Right ventricle myocardium inferior (tissue), 1 donor: ENCODE measurements at places on chromosomes 7 and 10.

GRCh38 chr7:122677149-122677548 is 21.8 kb downstream of the RNF133 start:
- no peak for DNase-seq

DNA sequence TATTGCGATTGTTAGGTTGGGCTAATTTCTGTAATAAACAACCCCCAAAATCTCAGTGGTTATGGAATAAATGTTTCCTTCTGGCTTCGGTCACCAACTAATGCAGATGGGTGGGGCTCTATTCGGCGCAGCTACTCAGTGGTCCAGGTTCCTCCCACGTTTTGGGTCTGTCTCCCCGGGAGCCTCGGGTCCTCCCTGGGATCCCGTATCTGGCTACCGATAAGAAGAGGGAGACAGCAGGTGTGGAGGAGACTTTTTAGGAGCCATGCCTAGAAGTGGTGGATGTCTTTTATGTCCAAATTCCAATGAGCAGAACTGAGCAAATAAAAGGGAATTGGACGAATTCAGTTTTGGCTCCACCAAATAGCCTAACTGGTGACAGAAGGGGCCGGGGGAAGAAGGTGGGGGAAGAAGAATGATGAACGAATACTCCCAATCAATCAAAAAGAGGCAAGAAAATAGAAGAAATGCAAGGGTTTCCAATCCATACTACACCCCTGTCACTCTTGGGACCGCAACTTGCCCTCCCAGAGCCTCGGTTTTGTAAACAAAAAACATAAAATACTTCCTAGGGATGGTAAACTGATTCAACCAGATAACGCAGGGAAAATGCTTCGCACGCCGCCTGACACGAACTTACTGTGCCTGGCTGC is 498 bp upstream of the C10orf53 start:
- DNase-seq: no peak

GRCh38 chr7:964401-965231 is 10.1 kb upstream of the ADAP1 start:
- no peak for DNase-seq

GRCh38 chr10:86829472-86829871 is 73.1 kb downstream of the BMPR1A start:
- DNase-seq: no peak

- no peak for DNase-seq
Observed at GRCh38 chr7:141430455-141431139, 120.6 kb upstream of the AGK start.

DNA sequence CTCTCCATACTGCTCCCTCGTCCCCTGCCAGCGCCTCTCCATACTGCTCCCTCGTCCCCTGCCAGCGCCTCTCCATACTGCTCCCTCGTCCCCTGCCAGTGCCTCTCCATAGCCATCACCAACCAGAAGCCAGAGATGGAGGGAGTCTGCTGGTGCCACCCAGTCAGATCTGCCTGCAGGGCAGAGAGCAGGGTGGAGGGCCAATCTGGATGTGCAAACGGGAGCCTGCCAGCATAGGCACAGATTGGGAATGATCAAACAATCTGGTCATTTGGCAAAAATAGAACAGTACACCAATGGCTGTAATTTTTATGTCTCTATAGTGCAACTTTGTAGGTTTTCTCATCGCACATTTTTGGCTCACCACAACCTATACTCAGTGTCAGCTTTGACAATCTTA is 76.9 kb upstream of the LRRC4 start:
- DNase-seq: no peak

DNA sequence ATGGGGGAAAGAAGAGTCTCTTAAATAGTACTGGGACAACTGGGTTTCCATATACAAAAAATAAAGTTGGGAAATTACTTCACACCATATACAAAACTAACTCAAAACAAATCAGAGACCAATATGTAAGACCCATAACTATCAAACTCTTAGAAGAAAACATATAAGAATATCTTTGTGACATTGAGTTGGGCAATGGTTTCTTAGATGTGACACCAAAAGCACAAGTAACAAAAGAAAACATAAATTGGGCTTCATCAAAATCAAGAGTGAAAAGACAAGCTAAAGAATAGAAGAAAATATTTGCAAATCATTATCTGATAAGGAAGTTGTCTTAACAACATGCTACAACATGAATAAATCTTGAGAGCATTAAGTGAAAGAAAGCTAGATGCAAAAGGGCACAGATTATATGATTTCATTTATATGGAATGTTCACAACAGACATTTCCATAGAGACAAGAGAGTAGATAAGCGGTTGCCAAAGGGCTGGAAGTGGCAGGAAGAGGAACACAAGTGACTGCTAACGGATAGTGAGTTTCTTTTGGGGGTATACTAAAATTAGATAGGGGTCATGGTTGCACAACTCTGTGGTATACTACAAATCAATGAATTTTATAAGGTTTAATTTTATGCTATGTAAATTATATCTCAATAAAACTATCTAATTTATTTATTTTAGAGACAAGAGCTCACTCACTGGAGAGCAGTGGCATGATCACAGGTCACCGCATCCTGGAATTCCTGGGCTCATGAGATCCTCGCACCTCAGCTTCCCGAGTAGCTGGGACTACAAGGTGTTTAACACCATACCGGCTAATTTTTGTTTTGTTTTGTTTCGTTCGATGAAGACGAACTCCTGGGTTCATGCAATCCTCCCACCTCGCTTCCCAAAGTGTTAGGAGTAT is 35.4 kb downstream of the JMJD1C start:
- no peak for DNase-seq

- no peak for DNase-seq
Observed at GRCh38 chr10:122655524-122656307, 43.9 kb downstream of the C10orf120 start.

DNA sequence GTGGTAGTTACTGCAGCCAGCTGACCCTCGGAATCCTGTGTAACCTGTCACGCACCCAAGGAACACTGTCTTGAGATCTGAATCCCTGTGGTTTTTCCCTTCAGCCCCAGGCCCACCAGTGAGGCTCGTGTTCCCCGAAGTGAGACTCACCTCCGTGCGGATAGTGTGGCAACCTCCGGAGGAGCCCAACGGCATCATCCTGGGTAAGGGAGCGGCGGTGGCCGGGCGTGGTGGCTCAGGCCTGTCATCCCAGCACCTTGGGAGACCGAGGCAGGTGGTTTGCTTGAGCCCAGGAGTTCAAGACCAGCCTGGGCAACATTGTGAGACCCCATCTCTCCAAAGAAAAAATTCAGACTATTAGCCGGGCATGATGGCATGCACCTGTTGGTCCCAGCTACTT is 549.9 kb upstream of the FOXK1 start:
- no peak for DNase-seq

DNA sequence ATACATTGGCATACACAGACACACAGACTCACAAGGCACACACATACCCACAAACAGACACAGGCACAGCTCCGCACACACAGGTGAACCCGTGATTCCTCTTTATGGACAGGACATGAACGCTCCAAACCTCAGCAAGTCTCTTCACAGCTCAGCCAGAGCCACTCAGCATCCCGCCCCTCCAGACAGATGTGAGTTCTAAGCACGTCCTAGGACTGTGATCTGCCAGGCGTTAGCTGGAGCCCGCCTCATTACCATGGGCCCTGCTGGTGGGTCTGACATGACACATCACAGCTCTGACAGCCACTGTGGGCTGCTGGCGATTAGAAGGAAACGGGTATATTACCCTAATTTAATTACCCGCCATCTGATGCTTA is 176.7 kb upstream of the PPP2R2D start:
- no peak for DNase-seq

DNA sequence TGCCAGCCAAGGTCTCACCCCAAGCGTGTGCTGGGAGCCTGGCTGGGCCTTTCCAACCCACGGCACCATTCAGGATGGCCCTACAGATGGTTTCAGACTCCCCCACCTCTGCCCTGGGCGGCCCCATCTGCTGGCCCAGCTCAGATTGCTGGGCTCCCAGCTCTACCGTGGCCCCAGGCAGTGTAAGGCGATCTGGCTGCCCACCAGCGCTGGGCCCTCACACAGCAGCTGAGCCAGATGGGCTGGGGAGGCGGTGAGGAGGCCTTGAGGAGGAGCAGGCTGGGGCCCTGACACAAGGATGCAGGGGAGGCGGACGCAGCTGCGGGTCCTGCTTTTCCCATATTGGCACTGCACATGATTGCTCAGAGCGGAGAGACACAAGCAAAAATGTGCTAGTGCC is 162.8 kb downstream of the NRF1 start:
- no peak for DNase-seq

- DNase-seq: no peak
Observed at GRCh38 chr10:127303105-127303504, 106.7 kb upstream of the INSYN2A start.

DNA sequence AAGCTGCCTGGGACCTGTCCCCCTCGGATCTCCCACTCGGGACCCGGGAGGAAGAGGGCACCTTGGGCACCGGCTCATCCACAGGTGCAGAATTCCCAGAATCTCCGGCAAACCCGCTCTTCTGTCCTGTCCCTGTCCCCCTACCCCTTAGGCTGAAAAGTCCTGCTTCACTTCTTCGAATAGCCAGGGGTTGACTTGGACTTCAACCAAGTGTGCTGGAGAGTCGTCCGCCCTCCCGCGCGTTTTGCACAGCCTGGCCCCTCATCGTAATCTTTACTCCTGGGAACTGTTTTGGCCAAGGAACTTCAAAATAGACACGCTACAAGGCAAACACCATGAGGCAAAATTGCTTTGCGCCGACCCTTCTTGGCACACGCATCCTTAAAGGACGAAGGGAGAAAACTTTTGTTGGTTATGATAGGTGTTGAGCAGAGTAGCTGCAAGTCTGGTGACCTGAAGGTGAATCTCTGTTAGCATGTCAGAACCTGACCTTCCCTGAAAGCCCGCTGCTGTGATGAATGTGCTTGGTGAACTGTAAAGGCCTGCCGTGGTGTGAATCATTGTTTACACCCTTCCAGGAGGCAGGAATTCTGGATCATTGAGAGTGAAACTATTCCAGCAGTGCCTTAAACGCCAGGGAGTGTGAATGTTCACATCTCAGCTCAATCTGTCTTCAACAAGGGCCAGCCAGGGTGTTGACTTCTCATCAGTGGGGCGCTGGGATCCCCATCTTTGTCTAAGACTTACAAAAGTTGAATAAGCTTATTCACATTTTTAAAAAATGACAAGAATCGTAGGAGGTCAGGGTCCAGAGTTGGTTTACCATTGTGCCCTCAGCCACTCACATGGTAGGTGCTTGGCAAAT is 589 bp upstream of the RAPGEF5 start:
- DNase-seq: no peak

DNA sequence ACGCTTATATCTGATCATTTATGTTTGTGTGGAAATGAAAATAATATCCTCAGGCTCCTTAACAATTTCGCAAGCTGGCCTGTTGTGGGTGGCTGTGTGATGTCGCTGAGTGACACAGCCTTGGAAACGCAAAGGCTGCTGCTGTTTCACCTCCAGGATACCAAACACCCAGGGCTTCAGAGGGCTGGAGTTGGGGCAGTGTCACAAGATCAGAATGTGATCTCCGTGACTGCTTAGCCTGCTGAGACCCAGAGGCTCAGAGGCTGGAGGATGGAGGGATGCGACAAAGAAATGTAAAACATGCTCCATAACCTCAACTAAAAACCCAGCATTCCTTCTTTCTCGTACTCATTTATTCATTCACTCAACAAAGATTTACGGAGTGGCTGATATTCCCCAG is 37.2 kb upstream of the BMPER start:
- DNase-seq: no peak

DNA sequence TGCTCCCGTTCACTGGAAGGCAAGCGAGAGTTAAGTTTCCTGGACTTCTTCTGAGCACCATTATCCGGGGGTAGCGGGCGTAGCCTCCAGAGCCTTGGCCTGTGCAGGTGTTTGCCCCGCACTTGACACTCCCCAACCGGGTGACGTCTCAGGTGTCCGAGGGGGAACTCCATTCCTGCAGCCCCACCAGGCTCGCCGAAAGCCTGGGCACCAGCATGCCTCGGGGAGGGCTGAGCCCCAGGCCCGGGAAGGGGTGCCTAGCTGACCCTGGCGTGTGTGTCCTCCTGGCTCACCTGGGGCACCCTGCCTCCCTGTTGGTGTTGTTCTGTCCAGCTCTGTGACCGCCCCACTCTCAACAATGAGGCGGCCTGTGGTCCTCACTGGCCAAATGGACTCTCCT is 109.4 kb upstream of the GPR26 start:
- DNase-seq: no peak

DNA sequence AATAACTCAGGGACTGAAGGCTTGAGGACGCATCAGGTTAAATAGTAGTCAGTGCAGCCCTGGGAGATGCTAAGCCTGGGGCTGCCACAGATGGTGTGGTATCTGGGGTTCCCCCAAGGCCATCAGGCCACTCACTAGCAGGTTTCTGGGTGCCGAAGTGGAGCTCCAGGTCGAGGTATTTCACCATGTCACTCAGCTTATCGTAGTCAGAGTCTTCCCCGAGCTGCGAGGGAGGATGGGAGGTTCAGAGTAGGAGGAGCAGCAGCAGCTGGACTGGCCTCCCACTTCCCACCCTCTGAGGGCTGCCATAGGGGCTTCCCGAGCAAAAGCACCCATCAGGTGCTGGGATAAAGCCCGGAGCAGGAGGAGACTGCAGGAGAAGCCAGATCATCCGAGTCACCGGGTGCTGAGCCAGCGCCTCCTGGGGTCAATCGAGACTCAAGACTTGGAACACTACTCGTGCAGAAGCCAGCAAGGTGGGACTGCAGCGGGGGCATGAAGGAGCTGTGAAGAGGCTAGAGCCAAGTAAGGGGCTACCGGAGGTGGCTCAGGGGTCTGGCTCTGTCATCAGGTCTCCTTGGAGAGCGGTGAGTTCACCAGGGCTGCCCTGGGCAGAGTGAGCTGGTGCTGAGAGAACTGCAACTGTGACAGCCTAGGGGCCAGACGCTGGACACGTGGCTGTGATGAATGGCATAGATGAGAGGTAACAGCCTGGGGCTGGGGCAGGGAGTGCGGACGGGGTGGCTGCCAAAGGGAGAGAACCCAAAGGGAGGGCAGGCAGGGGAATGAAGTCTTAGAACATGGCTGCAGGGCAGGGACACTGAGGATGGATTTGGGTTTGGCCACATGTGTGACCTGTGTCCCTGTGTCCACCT is 45.3 kb downstream of the GRID2IP start:
- DNase-seq: no peak

- DNase-seq: no peak
Observed at GRCh38 chr10:95451568-95452524, 109.3 kb downstream of the SORBS1 start.

DNA sequence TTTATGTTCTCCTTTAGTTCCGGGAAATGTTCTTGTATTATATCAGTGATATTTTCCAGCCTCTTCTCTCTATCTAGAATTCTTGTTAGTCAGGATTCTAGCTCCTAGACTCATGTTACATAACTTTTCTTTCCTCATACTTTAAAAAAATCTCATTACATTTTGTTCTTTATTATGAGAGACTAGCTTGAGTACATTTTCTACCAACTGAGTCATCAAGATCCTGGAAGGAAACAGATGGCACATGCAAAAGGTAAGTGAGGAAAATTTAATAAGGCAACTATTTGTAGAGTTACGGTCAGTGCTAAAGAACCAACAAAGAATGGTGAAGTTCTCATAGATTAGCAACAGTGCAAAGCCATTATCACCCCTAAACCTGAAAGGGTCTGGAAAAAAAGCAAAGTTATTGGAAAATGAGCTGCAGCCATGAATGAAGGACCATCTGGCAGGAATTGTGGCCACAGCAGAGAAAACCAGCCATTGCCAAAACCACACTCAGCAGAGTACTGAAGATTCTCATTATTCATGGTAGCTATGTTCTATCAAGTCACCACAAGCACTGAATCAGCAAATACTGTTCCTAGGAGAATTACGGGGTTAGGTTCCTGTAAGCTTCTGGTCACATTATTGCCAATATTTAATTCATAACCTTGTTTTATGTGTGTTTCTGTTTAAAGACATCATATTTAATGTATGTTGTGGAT is 98.3 kb upstream of the C7orf33 start:
- no peak for DNase-seq
